ENCODE measurements at places on chromosomes 11 and 22.
A peak's percentile ranks its signal among the peaks of the same experiment; 100 is the strongest.

GRCh38 chr11:1567721-1568100 is 4.4 kb downstream of the DUSP8 start:
- DNase-seq: no peak

DNA sequence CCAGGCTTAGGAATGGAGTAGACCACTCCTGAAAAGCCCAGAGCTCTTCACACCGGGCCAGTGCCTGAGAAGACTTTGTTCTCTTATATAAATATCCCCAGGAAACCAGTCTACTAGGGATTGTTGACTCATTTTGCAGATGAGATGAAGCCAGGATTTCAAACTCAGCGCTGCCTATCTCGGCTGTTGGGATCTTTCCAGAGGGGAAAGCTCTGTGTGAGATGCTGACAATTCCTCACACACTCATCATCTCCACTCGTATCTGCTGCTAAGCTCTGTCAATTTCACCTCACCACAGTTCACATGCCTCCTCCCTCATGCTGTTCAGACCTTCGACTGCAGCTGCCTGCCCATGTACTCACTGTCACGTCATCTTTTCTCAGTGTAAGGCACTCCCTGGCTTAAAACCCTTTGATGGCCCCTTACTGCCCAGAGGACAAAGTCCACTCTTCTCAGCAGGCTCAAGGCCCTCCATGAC is 12.5 kb downstream of the USH1C start:
- DNase-seq: no peak

GRCh38 chr11:91904792-91905785 is 319.5 kb upstream of the FAT3 start:
- DNase-seq: no peak

DNA sequence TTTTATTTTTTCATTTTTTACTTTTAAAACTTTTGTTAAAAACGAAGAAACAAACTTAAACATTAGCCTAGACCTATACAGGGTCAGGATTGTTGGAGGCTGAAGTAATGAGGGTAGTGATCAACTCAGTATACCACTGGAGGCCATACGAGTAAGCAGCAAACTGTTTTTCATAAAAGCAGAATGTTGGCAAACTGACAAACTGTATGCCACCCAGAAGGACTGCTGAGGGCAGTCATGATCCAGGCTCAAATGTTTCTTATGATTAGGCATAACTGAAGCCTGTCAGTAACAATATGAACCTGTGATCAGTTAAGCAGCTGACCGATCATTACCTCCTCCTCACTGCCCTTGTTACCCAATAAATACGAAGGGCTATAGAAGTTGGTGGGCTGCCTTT is 10.2 kb upstream of the SC5D start:
- no peak for DNase-seq

DNA sequence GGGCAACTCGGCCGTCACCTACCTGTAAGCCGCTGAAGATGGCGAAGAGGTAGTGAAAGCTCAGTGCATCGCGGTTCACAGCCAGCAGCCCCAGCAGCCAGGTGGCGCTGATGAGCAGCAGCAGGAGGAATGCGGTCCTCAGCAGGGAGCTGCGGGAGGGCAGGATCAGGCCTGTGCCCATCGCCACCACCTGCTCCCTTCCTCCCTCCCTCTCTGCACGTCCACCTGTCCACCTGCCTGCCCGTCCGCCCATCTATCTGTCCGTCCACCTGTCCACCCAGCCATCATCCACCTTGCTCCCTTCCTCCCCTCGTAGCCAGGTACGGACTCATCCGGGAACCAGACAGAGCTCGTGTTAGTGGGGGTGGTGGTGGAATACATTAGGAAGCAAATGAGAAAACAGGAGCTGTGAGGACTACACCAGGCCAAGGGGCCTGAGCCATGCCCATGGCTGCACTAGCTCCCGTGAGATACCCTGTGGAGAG is 32.2 kb downstream of the TRMU start:
- DNase-seq: peak; percentile 83

DNA sequence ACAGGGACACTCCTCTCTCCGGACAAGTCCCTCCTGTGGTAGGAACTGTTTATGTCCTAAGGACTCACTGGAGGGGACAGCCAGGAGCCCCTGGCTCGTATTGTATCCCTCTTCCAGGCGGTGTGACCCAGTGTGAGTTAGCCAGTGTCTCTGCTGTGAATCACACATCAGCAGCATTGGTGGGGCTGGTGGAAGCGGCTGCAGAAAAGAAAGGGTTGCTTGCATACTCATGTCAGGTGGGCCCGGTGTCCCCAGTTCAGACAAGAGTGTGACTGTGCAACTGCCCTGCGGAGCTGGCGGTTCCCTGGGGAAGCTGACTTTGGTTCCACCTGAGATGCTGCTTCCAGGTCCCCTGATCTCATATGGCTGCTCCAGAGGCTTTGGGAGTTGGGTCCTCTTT is 99.4 kb downstream of the ZBTB16 start:
- no peak for DNase-seq

DNA sequence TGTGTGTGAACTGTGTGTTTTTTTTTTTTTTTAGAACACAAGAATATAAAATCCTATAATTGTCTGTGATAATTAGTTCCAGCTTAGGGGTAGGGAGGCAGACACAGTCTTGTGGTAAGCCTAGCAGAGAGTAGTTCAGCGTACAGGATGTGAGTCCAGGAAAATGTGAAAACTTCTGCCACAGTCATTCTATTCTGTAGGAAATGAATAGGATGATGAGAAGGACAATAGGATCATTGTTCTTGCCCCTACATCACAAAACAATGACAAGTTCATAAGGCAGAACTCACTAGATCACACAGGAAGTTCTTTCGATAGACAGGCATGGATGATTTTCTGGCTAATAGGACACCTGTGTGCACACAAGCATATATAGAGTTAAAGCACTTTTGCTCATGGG is 132.2 kb downstream of the NAV2 start:
- DNase-seq: no peak

GRCh38 chr11:119472856-119473222 is 49.9 kb upstream of the THY1 start:
- no peak for DNase-seq

GRCh38 chr11:83181815-83182214 is 11.7 kb upstream of the ANKRD42 start:
- no peak for DNase-seq

DNA sequence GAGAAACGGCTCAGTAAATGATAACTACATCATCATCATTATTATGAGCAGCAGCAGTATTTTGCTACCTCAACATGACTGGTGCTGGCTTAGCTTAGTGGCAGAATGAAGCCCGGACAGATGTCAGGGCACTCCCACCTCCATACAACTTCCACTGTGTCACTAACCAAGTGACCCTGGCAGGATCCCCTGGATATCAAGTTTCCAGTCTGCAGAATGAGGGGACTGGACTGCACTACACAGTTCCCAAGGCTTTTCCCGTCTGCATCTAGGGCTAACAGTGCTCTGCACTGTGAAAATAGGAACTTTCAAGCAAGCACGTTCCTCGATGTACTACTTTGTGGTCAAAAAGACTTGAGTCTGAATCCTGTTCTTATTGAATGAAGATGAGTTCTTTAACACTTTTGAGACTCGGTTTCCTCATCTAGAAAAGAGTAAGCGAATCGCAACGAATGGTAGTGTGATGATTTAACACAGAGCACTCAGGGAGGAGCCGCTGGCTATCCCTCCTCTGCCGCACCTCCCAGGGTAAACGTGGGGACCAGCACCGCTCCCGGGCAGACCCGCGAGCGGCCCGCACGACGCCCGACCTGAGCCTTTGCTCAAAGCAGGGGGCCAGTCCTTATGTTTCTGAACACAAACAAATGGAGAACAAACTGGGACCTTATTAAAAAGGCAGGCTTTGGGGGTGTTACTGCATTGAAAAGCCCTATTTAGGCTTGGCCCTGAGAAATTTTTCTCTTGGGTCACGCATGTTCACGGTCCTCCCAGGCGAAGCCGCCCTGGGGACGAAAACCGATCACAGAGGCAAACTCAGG is 910 bp downstream of the CLTCL1 start:
- no peak for DNase-seq

DNA sequence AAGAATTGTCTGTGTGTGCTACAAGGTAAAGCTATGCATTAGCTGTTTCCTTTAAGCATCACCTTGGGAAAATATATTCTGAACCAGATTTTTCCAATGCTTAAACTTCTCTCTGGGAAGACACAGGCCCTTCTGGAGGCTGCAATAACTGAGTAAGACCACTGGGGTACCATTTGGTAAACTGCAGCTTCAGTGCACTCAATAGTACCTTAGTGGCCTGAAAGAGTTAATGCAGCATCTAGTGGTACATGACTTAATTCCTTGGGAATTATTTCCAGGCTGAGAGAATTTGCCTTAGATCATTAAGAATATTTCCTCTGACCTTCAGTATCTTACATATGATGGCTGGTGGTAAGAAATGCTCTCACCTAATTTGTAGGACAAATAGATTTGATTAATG is 727.4 kb downstream of the DLG2 start:
- no peak for DNase-seq

GRCh38 chr22:37267135-37267587 is 15.1 kb upstream of the CYTH4 start:
- peak; percentile 79 for DNase-seq

DNA sequence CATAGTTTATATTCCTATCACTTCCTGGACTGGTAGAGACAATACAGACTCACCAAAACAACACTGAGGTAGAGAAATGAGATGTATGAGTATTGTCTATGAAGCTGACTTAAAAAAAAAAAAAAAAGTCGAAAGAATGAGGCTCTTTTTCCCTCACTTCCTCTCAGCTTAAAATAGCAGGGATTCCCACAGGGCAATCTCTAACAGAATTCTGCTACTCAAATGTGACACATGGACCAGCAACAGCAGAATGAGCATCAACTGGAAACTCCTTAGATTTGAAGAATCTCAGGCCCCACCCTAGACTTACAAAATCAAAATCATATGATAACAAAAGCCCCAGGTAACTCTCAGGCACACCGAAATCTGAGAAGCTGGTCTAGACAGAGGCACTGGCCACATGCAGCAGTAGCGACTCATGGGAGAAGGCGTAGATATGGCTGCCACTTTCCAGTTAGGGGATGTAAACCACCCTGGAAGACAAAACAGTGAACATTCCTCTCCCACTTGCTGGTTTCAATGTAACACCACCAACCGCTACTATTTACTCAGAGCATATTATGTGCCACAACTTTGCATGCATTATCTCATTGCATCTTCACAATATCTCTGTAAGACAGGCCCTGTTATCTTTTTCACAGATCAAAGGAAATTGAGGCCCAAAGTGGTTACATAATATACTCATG is 128.0 kb downstream of the RBFOX2 start:
- no peak for DNase-seq

DNA sequence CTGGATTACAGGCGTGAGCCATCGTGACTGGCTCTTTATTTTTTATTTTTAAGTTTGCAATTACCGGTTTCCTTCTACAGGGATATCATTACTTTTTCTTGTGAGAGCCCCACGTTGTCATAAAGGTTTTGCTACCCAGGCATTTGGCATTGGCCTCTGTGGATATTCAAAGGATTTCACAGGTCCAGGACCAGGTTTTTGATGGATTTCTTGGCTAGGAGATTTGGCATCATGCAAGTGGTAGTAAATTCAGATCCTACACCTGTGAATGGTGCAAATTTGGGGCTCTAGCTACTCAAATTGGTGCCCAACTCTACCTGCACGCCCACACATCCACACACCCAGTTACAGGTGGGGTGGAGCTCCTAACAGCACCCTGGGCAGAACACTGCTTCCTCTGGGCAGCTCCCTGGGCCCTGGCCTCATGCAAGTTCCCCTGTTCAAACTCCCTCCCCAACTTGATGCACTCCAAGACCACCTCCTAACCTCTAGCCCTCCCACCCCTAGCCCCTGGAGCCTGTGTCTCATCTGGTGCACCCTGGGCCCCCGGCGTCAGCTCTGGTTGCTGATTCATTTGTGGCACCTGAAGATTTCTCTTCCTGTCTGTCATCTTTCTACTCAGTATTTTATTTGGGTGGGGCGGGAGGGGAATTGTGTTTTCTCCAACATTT is 9.3 kb upstream of the MRGPRD start:
- no peak for DNase-seq

DNA sequence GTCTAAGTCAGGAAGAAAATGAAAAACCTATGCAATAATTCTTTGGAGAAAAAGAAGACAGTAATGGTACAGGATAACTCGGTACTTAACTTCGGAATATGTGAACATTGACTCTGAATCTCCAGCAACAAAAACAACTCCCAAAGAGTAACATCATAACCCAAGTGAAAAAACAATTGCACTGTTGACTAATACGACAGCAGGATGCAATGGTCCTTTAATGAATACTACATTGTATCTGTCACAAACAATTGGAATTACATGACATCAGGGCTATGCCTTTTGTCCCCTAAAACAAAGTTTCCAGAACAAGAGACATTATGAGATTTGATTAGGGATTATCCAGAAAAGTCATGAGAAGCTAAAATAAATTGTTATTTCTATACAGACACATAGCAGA is 1065.9 kb downstream of the LRRC4C start:
- DNase-seq: no peak

DNA sequence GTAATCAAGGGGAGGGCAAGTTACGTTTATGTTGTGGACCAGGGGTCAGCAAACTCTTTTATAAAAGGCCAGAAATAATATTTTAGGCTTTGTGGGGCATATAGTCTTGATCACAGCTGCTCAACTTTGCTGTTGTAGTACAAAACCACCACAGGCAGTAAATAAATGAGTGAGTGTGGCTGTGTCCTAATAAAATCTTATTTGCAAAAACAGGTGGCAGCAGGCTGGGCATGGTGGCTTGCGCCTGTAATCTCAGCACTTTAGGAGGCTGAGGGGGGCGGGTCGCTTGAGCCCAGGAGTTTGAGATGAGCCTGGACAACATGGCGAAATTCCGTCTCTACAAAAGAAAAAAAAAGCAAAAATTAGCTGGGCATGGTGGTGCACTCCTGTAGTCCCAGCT is 57.9 kb upstream of the NUP160 start:
- no peak for DNase-seq
